ENCODE measurements at places on chromosomes 12 and 14.

DNA sequence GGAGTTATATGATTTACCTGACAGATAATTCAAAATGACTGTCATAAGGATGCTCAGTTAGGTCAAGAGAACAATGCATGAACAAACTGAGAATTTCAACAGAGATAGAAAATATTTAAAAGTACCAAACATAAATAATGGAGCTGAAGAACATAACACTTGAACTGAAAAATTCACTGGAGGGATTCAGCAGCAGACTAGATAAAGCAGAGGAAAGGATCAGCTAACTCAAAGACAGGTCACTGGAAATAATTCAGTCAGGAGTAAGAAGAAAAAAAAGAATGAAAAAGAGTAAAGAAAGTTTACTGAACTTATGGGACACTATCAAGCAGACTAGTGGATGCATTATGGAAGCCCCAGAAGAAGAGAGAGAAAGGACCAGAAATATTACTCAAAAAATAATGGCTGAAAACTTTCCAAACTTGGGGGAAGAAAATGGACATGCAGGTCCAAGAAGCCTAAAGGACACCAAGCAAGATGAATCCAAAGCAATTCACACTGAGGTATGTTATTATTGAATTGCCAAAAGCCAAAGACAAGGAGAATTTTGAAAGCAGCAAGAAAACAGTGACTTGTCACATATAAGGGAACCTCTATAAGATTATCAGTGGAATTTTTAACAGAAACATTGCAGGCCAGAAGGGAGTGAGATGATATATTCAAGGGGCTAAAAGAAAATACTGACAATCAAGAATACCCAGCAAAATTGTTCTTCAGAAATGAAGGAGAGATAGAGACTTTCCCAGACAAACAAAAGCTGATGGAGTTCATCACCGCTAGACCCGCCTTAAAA is 78.7 kb downstream of the GCH1 start:
- DNase-seq, result no peak

- DNase-seq, result no peak
Measured at GRCh38 chr12:130184404-130185090, 22.3 kb downstream of the FZD10 start.

DNA sequence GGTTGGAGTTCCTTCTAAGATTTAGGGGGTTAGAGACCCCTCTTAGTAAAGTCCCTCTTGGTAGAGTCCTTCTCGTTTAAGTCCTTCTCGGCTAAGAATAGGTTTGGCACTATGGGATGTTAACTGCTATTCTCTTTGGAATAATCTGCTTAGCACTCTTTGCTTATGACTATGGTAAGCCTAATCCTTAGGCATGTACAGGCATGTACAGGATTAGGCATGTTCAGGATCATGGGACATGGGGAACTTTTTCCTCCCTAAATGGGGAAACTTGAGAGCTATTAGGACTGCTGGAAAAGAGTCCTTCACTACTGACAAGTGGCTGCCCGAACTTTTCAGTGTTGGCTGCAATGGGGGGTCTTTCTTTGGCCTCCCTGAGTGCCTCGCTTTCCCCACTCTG is 193.3 kb downstream of the TMEM117 start:
- no peak for DNase-seq

DNA sequence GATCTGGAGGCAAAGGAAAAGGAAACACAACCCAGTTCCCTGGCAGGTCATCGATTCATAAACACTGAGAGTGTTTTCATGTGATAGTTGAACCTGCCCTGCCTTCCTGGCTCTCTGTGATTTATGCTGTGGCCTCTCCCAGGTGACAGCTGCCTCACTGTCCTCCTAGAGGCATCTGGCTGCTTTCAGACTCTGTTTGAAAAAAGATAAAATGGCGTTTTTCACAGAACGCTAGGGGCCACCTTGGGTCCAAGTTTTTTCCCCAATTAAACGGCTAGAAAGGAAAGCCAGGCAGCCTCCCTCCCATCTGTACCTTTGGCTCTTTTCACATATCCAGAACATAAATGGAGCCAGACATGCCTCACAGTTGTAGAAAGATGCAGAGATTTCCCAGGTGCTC is 252.6 kb upstream of the CCDC196 start:
- no peak for DNase-seq

DNA sequence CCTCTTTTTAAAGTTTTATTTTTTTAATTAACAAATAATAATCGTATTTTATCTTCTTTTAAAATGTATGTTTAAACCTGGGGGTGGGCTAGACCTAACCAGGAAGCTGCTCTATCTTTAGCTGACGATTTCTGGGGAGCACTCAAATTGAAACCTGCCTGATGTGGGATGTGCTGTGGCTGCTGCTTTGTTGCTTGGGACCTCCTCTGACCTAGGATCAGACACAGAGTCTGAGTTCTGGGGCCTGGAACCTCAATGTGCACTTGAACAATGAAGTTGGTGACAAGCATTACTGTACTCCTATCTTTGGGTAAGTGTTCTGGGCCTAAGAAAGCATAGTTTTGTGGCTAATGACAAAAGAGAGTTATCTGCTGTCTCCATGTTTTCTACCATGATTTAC is 386.7 kb downstream of the DAD1 start:
- no peak for DNase-seq

DNA sequence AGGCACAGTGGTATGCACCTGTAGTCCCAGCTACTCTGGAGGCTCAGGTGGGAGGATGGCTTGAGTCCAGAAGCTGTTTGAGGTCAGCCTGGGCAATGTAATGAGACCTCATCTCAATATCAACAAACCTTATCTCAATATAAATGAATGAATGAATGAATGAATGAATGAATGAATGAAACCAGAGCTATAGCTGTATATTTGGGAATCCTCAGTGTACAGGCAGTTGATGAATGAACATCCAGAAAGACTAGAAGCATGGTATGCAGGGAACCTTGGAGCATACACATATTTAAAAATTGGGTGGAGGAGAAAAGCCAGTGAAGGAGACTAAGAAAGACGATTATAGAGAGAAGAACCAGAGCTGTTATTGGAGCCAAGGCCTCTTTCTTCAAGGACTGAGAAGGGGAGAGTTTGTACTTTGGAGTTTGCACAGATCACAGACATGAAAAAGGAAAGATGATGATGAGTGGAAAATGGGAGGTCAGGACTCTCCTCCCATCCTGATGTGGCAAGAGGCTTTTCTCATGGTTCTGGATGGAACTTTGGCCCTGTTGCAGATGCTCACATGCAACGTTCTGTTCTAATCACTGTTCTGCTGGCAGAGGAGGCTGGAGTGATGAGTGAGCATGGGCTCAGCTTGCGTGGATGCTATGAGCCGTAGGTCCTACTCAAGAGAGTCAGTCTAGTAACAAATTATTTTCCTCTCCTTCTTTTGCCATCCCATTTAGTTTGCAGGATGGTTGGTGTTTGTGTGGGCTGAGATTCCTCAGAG is 114.4 kb downstream of the PRKCH start:
- DNase-seq, result no peak

GRCh38 chr12:15293731-15294130 is 28.6 kb upstream of the PTPRO start:
- no peak for DNase-seq

DNA sequence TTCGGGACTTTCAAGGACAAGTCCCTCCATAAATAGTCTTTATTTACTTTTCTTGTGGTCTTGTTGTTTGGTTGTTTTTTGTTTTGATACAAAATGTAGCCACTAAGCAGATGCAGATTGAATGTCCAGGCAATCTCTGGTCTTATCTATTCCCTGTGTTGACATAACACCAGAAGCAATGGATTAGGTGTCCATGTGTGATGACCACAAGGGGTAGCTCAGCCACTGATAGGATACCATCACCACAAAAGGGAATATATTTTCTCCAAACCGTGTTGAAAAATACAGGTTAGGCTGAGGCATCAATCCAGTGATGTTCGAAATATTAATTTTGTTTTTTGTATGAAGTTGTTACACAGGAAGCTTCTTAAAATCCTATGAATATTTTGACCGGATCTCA is 196.3 kb downstream of the EPS8 start:
- no peak for DNase-seq

- no peak for DNase-seq
Measured at GRCh38 chr12:25714198-25714984, 161.3 kb upstream of the LMNTD1 start.

- DNase-seq, result peak; percentile 25
Measured at GRCh38 chr12:120960657-120961056, 17.7 kb upstream of the HNF1A start.

DNA sequence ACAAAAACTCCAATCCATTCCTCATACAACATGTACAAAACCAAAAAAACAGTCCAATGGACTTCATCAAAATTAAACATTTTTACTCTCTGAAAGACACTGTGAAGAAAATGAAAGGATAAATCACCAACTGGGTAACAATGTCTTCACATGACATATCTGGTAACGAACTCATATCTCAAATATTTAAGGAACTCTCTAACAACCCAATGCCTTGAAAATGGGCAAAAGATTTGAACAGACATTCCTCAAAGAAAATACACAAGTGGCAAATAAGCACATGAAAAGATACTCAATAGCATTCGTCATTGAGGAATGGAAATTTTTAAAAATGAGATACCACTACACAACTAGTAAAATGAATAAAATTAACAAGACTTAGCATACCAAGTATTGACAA is 198.7 kb upstream of the RASSF8 start:
- no peak for DNase-seq

GRCh38 chr12:122753319-122753650 is 661 bp downstream of the DENR start:
- no peak for DNase-seq

DNA sequence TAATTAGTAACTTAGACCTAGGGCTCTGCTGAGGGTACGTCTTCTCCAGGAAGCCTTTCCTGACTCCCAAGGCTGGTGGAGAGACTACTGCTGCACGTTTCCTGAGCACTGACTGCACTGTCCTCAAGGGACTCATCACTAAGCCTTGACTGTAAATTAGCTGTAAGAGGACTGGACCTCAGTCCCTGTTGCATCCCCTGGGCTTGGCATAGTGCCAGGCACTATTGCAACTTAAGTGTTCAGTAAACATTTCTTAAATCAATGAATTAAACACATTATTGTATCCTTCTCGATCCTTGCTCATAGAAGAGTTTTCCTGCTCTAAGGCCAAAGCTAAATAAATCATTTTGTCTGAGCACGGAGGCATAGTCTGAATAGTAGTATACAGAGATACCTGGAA is 31.9 kb upstream of the IFNG-AS1 start:
- no peak for DNase-seq

DNA sequence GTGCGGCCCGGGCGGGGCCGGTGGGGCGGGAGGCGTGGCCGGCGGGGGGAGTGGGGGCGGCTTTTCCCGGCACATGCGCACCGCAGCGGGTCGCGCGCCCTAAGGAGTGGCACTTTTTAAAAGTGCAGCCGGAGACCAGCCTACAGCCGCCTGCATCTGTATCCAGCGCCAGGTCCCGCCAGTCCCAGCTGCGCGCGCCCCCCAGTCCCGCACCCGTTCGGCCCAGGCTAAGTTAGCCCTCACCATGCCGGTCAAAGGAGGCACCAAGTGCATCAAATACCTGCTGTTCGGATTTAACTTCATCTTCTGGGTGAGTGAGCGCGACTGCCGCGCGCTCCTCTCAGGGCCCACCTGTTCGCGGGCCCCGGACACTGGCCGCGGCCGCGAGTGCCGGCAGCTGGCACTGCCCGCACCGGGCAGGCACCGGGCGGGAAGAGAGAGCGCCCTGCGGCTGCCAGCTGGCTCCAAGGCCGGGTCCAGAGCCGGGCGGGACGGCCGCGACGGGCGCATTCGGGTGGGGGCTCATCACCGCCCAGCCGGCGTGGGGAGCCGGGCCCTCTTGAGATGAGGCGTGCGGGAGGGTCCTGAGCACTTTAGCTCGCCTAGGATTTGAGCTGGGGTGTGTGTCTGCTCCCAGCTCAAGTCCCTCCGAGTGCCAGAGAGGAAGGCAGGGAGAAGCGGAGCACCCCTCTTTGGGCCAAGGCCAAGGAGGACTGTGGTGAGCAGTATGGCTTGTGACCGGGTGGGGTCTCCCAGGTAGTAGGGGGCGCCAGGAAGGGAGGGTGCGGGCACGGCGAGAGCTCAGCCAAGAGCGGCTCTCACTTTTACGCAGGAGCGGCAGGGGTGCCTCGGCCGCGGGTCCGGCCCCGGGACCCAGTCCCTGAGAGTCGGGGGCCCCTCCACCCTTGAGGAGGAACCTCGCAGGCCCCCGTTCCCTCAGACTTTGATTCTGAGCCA is at the start of gene CD9:
TSS of gene CD9 (plus strand) at position 145 of the 957 bp plus-strand sequence. CDS start at position 245, 100 bp downstream.
- peak; percentile 23 for DNase-seq

DNA sequence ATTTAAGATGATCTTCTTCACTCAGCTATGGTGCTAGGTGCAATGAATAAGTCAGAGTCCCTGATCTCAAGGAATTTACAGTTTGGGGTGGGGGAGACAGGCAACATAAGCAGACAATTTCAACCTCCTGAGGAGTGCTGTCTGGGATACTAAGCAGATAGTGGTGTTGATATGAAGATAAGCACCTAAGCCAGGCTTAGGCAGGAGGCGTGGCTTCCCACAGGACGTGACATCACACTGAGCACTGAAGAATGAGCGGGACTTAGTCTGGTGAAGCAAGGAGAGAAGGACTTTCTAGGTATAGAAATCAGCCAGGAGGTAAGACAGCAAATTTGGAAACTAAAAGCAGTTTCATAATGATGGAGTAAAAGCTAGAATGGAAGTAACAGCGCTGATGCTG is 6.8 kb downstream of the PRPH start:
- peak; percentile 20 for DNase-seq

- DNase-seq, result no peak
Measured at GRCh38 chr14:47626151-47627035, 49.0 kb downstream of the MDGA2 start.

DNA sequence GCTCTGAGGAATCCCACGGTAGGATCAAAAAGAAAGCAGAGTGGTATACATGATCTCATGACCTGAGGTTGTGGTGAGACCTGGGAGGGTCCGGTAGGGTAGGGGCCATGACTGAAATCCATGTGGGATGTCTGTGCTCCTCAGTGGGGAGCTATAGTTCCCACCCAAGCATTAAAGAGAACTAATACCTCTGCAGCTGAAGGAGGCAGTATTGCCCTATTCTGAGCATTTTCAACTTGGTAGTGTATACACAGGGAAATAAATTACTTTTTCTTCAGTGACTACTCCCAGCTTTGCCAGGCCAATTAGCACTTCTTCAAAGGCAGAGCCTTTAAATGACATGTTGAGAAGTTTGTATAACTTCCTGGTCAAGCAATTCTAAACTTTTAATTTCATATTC is 613.8 kb downstream of the KCNH5 start:
- no peak for DNase-seq

DNA sequence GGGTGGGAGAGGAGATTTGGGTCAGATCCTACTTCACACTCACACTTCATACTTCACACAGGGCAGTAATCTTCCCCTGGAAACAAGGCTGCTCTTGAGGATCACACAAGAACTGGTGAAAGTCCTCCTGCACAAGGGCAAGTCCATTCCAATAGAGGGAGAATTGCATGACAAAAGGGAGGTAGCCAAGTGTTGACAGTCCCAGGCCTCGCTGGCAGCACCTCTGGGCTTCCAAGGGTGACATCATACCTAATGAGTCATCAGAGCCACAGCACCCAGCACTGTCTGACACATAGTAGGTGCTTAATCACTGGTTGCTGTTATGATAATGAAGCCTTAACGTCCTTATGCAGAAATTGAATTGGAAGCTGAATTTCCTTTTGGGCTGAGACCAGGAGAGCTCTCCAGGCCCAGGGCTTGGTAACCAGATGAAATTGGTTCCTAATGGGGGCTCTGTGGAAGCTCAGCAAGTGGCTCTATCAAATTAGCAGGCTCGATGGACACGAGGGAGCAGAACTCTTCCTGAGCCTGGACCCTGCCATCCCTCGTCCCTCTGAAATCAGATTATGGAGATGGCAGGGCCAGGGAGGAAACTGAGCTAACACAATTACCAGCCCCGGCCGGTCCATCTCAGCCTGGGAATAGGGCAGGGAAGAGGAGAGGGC is 58.8 kb upstream of the ACTN1 start:
- no peak for DNase-seq
